ENCODE measurements at places on chromosomes 11 and 22. TPM values are rescaled to one million over a fixed set of nuclear protein-coding genes. Genes with fewer than 3 reads are reported as not detected.

- ATAC-seq = no peak
These were observed 9.9 kb upstream of the SEC14L3 start for GRCh38 chr22:30481711-30482110.

Gene FLRT1
- not detected for total RNA-seq

GRCh38 chr22:45442116-45442515 is 28.6 kb downstream of the RIBC2 start:
- ATAC-seq = no peak

DNA sequence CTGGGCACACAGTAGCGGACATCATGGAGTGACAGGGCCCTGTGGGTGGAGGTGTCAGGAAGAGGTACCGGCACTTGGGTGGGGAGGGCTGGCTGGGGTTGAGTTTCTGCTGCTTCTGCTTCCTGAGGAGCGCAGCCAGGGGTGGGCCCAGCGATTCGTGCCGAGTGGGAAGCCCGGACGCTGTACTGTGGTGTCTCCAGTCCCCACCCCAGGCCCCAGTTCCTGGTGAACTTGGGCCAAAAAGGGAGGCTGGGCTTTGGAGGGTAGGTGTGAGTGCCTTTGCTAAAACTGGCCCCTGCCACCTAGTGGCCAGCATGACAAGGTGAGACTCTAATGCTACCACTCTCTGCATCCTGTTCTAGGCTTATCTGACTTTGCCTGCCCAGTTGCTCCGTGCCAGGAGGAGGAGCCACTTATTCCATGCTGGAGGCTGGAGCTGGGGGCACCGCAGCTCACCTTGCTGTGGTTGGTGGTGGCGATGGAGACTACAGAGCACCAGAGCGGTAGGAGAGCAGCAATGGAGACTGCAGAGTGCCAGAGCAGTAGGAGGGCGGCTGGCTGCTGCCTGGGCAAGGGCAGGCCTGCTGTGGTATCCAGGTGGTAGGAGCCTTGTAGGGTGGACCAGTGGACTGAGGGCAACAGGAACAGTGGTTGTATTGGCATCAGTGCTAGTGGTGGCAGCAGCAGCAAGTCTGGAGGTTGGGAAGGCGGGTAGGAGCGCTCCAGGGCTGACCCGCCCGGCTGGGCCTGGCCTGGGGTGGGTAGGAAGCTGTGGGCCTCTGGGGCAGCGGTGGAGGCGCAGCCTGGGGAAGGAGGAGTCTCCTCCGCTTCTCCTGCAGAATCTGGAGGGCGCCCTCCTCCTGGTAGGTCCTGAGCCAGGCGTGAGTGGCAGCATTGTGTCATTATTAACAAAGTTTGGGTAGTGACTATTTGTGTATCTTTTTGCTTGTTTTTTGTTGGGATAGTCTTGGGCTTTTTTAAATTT is 2.2 kb upstream of the RFPL2 start:
- ATAC-seq = peak; percentile 34

GRCh38 chr11:104907521-104908185 is 9.4 kb upstream of the CASP12 start:
- peak; percentile 92 for ATAC-seq

Gene GRM5
- total RNA-seq = not detected

Gene YIF1A
- total RNA-seq = 41.2 TPM

Gene UPK3A
- total RNA-seq = not detected

DNA sequence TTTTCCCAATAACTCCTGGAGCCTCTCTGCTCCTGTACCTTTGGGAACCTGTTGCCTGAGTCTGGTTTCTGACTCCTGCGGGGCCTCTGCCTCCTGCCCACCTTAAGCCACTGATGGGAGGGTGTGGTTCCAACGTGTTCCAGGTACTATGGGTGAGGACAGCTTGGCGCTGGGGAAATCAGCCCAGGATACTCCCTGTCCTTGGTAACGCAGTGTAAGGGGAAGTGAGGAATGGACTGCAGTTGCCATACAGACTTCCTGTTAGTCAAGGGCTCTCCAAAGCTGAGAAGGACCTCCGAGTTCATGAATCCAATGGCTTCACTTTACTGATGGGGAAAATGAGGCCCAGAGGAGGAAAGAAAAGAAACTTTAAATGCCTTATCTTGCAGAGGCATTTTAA is 1.2 kb upstream of the MARK2 start:
- ATAC-seq = no peak

DNA sequence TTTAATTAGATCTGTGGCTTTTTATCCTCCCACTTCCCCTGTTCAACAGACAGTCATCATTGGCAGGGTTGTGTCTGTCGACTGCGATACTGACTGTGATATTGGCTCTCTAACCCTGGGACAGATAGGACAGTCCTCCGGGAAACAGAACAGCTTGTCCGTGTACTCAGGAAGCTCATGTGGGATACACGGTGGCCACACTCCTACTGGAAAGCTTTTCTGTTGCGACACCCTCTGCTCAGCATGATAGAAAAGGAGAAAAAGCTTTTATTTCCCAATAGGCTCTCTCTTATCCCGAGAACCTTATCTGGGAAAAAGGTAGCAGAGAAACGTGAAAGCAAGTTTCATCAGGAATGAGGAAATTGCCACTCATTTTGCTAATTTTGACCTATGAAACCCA is 60.4 kb upstream of the HSPA8 start:
- ATAC-seq = no peak

Gene FGF19
- total RNA-seq = not detected

- ATAC-seq = peak; percentile 35
These were observed 72.5 kb upstream of the AMPD3 start for GRCh38 chr11:10382518-10382917.

DNA sequence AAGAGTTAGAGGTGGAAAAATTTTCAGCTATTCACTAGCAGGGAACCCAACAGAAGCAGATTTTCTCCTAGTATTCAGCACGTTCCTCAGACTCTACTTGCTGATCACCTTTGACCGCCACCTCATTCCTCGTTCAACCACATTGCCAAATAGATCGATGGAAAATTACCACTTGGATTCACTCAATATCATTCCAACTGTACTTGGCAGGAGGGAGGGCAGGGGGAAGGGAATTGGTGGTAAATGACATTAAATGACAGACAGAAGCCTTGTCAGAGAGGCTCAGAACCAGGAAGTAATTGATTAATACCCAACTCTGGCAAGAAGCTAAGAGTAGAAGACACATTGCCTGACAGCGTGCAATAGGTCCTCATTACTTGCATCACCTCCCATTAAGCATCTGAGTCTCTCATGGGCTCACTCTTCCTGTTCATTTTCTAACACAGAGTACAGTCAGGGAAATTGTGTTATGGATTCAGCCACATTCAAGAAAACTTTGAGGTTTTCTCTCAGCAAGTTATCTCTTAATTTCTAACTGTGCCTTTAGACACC is 240.5 kb upstream of the FAT3 start:
- no peak for ATAC-seq

- no peak for ATAC-seq
These were observed 91.3 kb downstream of the CDKN1C start for GRCh38 chr11:2794046-2794967.

GRCh38 chr22:38314933-38315822 is 2.1 kb downstream of the CSNK1E start:
- ATAC-seq = no peak

Gene SEC14L2
- total RNA-seq = 11.3 TPM

Gene MAJIN
- total RNA-seq = not detected

Gene OR4D5
- total RNA-seq = not detected

GRCh38 chr11:94780432-94780831 is 12.3 kb downstream of the AMOTL1 start:
- ATAC-seq = no peak

GRCh38 chr11:64208796-64209562 is 2.5 kb downstream of the FERMT3 start:
- ATAC-seq = no peak

Gene MAPK12
- 14.8 TPM for total RNA-seq

- ATAC-seq = no peak
These were observed 26.0 kb upstream of the TCF20 start for GRCh38 chr22:42296381-42296853.

DNA sequence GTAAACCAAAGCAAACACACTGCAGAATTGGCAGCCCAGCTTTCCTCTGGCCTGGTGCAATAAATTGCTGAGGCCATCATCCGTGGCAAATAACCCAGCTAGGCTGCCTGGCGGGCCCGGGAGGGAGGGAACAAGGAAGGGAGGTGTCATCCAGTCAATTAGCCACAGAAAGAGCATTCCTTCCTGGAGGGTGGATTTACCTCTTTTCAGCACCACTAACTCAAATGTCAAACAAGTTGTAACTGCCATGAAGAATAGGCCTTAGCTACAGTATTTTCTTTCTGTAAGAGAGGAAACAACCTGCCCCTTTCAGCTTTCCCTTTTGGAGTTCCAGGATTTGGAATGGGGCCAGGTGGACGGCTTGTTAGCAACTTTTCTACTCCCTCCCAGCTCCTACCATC is 163.8 kb upstream of the BDNF start:
- ATAC-seq = no peak

Gene IL17REL
- 0.09 TPM for total RNA-seq

- no peak for ATAC-seq
These were observed 36.2 kb upstream of the HEPHL1 start for GRCh38 chr11:93984936-93985335.

GRCh38 chr11:12835286-12835685 is 161.1 kb downstream of the TEAD1 start:
- no peak for ATAC-seq

Gene SPTBN2
- total RNA-seq = 0.45 TPM

GRCh38 chr11:112016765-112017376 is 8.3 kb upstream of the DLAT start:
- no peak for ATAC-seq

DNA sequence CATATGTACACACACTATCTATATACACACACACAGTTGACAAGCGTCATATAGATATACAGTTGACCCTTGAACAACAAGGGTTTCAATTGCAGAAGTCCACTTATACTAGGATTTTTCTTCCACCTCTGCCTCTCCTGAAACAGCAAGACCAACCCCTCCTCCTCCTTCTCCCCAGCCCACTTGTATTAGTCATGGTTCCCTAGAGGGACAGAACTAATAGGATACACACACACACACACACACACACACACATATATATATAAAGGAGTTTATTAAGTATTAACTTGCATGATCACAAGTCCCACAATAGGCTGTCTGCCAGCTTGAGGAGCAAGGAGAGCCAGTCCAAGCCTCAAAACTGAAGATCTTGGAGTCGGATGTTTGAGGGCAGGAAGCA is 92.9 kb downstream of the DHCR7 start:
- no peak for ATAC-seq
